HCT116 (cell line): ENCODE measurements at places on chromosomes 7 and 10.

DNA sequence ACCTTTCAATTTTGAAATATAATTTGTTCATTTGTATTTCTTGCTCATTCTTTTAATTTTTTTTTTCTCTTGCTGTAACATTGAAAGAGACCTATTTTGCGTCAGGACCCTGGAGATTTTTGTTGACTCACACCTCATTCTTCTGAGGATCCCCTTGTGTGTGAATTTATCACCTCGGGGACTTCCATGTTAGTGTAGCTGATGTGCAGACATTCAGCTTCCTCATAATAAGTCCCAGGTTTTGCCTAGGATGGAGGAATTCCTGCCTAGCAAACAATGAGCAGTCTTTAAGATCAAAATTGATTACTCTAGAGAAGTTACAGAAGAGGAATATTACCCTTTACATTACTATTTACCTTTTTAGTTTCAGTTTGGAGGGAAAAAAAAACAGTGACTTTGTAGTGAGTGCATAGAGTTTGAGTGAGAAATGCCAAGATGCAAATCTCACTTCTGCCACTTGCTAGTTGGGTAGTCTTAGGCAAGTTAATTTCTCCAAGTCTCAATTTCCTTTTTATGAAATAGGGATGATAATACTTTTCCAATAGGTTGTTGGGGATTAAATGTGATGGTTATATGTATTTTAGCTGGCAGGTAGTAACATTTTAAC, 14.3 kb downstream of the TES start:
- DNase-seq = no peak

GRCh38 chr7:69597278-69598076, 798 bp upstream of the AUTS2 start:
- DNase-seq = no peak

GRCh38 chr7:158416283-158416933, 171.2 kb downstream of the PTPRN2 start:
- DNase-seq = no peak

DNA sequence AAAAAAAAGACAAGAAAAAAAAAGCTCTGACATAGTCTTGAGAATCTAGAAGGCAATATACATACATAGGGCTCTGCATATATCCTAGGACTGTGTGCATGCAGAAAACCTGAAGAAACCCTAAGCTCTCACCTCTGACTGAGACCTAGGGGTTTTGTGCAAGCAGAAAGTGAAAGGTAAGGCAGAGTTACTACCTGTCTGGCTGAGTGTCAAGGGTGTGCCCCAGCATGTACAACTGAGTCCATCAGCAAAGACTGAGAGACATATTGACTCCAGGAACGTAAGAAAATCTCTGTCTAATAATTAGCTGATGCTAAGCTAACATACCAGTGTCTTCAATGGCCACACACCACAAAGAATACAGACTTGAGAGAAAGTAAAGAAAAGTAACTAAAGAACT, 16.3 kb upstream of the HNRNPH3 start:
- no peak for DNase-seq

- no peak for DNase-seq
Observed at GRCh38 chr10:119404719-119405519, 137.6 kb downstream of the RGS10 start.

DNA sequence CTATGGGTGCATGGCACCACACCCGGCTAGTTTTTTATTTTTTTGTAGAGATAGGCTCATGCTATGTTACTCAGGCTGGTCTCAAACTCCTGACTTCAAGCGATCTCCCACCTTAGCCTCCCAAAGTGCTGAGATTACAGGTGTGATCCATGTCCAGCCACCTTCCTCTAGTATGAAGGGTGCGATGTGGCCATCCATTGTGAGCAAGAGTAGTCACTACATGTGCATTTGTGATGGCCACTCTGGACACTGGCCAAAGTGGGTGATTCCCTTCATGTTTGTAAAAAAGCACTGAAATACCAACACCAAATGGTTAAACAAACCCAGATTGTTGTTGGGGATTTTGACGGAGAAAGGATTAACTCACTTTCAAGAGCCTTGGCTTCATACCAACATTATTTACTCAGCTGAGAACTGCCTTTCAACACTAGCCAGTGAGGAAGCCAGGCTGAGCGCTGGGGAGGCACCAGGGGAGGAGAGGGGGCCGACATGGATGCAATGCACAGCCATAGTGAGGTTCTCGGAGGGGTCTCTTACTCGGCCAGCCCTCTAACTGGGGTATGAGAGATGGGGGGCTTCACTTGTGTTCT, 198.1 kb upstream of the LYZL2 start:
- DNase-seq = no peak

DNA sequence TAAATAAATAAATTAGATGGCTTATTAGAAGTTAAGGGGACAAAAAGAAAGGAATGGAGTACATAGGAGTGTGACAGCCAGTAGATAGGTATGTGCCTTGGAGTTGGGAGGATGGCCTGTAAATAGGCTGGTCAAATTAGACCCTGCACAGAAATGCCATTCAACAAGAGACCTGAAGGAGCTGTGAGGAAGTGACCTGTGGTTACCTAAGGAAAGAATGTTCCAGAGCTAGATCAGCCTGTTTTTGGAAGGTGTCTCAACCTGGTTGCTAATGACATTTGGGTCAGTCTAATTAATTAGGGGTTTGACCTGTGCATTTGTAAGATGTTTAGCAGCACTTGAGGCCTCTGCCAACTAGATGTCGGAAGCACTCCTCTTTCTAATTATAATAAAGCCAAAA, 315.3 kb upstream of the PLXDC2 start:
- no peak for DNase-seq

GRCh38 chr10:15189133-15189885, 20.8 kb upstream of the NMT2 start:
- no peak for DNase-seq

DNA sequence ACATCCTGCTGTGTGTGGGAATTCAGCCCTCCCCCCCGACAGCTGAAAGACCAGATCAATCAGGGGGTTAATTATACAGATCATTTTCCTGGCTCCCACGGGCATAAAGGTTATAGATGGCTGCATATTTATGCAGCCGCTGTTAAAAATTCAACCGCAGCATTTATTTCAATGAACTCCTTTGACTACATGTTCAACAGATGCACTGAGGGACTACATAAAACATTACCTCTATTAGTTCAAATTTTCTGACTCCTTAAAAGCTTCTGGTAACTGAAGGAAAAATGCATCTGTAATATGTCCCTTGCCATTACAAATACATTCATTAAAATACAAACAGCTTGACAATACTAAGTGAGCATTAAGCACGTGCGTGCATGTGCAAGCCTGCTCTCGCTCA, 49.7 kb upstream of the YAE1 start:
- DNase-seq = no peak

DNA sequence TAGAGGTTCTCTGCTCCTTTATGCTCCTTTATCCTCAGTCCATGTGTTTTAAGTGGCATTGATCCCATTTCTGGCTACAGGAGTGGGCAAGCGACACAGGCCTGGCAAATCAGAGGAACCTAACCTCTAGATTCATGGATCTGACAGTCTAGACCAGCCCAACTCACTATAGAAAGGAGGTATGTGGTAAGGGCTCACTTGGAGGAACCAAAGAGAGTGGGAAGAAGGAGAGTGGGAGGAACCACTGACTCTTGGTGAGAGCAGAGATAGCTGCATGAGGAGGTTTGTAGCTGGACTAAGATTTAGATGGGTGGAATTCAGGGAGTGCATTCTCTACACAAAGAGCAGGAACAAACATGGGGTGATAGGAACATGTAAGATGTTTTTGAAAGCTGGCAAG, 11.6 kb upstream of the FRAT1 start:
- no peak for DNase-seq

- DNase-seq = no peak
Observed at GRCh38 chr7:17937506-17938120, 2.7 kb downstream of the SNX13 start.

- no peak for DNase-seq
Observed at GRCh38 chr10:22615819-22616499, 98.4 kb downstream of the PIP4K2A start.

DNA sequence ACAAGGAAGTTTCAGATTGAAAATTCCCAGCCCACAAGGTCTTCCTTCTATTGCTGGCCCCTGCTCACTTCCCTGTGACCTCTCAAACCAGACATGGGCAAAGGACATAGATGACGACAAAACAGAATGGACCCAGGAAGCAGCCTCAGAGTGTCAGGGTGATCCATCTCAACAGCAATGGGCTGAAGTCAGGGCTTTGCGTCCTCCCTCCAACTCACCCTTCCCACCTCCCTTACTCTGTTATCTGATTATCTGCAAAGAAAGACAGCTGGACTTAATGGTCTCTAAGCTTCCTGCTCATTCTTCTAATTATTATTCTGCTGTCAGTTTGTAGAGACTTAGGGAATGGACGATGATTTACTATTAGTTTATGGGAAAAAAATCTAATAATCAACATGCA, 115.9 kb downstream of the PIP4K2A start:
- DNase-seq = no peak

GRCh38 chr10:44853148-44853734, 57.9 kb upstream of the TMEM72 start:
- no peak for DNase-seq

DNA sequence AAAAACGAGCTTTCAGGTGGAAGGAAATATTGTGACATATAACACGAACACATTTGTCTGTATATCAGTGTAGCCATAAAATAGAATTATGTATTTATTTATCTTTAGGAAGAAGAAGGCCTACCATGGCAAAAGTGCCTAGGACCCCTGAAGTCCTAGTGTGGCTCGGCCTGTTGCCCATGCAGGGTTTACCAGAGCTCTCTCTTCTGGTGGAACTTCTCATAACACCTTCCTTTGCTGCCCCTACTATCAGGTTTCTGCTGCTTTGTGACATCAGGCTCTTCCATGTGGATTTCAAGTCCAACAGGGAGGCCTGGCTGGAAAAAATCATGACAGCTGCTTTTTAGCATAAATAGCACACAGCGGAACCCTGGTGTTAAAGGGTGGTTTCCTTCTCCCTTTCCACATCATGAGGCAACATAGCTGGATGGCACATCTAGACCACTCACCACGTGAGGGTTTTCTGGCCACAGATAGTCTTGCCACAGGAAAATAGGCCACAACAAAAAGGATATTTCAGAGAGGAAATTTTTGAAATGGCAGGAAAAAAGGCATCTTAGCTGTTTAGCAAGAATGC, 44.8 kb upstream of the ADO start:
- DNase-seq = no peak
